T-helper 2 cell (primary cell): ENCODE measurements at places on chromosomes 11 and 22.

GRCh38 chr22:22733881-22734373 is 89.5 kb downstream of the GGTLC2 start:
- no peak for DNase-seq

DNA sequence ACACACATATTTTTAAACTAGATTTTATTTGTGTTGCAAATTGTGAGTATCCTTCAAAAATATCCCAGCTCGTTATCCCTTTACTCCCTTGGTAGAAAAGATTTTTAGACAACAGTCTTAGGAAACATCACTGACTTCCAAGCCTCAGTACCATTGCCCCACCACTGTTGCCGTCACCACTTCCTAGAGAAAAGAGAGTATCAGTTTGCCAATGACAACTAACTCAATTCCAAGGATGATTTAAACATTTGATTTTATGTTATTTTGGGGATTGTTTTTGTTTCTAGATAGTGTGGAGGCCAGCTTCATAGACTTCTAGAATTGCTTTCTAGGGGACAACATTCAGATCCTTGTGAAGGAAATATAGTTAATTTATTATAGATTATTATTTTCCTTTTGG is 274.0 kb upstream of the MPPED2 start:
- no peak for DNase-seq

- DNase-seq, result no peak
Observed at GRCh38 chr22:47802421-47802820, 1040.0 kb downstream of the TBC1D22A start.

DNA sequence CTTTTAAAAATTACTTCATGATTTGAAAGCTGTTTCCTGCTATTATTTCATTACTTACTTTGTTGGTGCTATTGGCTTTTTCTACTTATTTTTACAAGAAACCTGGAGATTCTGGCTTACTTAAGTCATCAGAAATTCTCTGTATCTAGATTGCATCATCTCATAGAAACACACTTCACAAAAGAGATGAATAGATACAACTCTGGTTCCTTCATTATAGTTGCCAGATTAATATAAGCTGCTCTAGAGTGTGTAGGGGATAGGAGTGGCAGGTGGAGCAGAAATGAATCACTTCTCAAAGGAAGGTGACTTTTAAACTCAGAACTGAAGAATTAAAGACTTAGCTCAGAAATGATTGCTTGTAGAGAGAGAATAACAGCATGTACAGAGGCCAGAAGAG is 20.0 kb downstream of the CYP2R1 start:
- DNase-seq, result no peak

GRCh38 chr22:27240298-27241075 is 561.1 kb downstream of the MN1 start:
- DNase-seq, result no peak

DNA sequence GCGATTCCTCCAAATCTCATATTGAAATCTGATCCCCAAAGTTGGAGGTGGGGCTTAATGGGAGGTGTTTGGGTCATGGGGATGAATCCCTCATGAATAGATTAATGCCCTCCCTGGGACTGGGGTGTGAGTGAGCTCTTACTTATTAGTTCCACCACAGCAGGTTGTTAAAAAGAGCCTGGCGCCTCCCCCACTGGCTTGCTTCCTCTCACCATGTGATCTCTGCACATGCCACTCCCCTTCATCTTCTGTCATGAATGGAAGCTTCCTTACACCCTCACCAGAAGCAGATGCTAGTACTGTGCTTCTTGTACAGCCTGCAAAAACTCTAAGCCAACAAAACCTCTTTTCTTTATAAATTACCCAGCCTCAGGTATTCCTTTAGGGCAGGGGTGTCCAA is 8.8 kb downstream of the RRAS2 start:
- no peak for DNase-seq
